ENCODE measurements at places on chromosomes 3 and 15. TPM values are rescaled to one million over a fixed set of nuclear protein-coding genes. Genes with fewer than 3 reads are reported as not detected.
A peak's percentile ranks its signal among the peaks of the same experiment; 100 is the strongest.

GRCh38 chr15:100862162-100862561 is 17.5 kb upstream of the ALDH1A3 start:
- H3K27ac ChIP-seq, result no peak overlapping the region
- no peak for DNase-seq
- H3K4me3 ChIP-seq, result no peak overlapping the region
- H3K36me3 ChIP-seq, result no peaks in the 10 kb centered on the region

DNA sequence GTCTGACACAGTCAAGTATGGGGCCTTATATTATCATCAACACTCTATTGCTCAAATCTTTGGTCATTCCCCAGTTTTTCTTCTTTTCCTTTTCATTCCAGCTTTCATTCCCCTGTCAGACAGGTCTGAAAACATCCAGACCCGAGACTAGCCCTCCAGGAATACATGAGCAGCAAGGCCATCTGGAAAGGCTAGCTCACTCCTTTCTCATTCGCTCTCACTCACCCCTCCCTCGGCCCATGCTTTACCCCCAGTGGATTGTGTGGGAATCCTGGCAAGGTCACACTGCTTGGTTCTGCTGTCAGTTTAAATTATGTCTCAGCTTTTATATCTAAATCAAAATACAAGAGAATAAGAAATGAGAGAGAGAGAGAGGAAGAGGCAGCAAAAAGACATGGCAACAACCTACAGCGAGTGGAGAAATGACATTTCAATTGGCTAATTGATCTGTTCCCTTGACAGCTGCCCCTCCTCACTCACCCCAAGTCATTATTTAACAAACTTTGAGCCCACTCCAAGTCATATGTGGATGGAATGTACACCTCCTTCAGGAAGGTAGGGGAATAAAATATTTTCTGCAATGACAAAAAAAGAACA is 962.2 kb downstream of the TUSC7 start:
- H3K27ac ChIP-seq, result no peak overlapping the region
- DNase-seq, result no peak
- H3K4me1 ChIP-seq, result no peaks in the 10 kb centered on the region
- no peaks in the 10 kb centered on the region for H3K27me3 ChIP-seq
- H3K36me3 ChIP-seq, result no peaks in the 10 kb centered on the region
- H3K4me3 ChIP-seq, result no peak overlapping the region

DNA sequence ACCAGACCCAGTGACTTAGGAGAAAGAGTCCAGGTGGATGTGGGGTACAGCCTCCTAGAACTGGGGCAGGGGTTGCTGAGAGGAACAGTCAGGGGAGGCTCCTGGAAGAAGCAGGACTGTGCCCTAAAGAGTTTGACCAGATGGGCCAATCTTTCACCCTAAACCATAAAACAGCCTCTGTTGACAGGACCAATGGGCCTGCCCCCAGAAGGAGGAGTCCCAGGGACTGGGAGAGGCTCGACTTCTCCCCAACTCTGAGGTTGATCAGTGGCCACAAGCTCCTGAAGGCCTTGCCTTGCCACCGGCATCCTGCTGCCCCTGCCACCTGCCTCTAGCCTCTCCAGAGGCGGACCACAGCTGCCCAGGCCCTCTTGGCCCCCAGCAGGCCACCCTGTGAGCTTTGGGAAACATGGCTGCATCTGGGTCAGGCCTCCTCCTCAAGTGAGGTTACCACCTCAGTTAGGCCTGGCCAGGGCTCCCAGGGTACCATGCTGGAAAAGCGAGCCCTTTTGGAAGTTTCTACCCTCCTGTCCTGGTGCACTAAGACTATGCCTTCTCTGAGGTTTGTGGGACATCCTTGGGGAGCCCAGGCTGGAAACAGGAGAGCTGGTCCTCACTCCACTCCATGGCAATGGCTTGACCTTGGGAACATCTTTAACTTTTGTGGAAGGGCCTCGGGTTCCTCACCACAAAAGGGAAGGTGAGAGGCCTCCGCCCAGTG is 2.8 kb downstream of the VIPR1 start:
- H3K27ac ChIP-seq, result peak overlapping the region; percentile 10
- no peaks in the 10 kb centered on the region for H3K27me3 ChIP-seq
- no peaks in the 10 kb centered on the region for H3K36me3 ChIP-seq
- peaks cover 51% of the 10 kb centered on the region for H3K4me1 ChIP-seq
- H3K4me3 ChIP-seq, result no peak overlapping the region

GRCh38 chr3:179324270-179324754 is 1.5 kb downstream of the ZNF639 start:
- H3K36me3 ChIP-seq, result peaks cover 3% of the 10 kb centered on the region
- peak overlapping the region; percentile 93 for H3K4me3 ChIP-seq
- peak overlapping the region; percentile 98 for H3K27ac ChIP-seq
- DNase-seq, result peak; percentile 46
- H3K4me1 ChIP-seq, result peaks cover 22% of the 10 kb centered on the region

The CISH gene
- 150 TPM for polyA plus RNA-seq

The GOLIM4 gene
- polyA plus RNA-seq, result not detected

DNA sequence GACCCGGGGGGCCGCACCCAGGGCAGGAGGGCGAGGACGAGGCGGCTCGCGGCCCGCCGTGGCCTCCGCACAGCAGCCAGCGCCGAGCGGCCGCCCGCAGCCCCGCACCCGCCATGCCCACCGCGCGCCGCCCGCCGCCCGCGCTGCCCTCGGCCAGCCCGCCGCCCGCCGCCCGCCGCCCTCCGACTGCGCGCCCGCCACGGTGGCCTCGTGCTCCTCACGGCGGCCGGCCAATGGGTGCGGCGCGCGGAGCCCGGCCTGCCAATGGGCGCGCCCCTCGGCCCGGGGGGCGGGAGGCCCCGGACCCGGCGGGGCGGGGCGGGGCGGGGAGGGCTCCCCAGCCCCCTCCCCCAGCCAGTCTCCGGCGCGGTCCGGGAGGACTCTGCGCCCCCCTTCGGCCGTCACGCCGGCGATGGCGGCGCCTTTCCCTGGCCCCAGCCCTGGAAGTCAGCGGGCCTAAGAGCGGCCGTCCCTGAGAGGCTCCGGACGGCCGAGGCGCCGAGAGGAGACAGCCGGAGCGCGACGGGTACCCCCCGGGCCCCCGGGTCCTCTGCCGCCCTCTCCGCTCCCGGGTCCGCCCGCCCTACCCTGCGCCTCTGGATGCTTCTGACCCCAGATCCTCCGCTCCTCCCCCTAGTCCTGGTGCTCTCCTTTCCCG is at the start of gene NT5DC2:
TSS of gene NT5DC2 (minus strand) at position 235 of the 658 bp plus-strand sequence. CDS start at position 115, 120 bp downstream.
- peak within 1 kb of the TSS; percentile 15 for H3K4me3 ChIP-seq
- H3K27me3 ChIP-seq, result no peaks in the 10 kb centered on the region
- peaks cover 17% of the 10 kb centered on the region for H3K4me1 ChIP-seq
- no peak within 1 kb of the TSS for H3K27ac ChIP-seq

The ZDHHC3 gene
- 36.1 TPM for polyA plus RNA-seq

DNA sequence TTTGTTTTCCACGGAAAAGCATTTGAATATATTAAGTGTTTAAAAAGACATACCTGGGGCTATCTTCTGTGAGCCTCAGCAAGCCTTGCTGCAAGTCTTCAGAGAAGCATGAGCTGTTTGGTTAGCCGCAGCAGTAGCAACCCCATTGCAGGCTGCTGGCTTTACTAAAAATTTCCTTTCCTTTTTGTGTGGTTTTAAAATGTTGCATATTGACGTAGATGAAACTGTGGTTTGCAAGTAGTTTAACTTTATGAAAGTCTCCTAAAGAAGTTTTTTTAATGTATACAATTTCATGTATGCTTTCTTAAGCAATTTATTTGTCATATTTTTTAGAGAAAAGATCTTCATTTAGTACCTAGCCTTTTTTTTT is at the start of gene GPR171:
TSS of gene GPR171 (minus strand) at position 166 of the 370 bp plus-strand sequence. CDS start 3,830 bp downstream, outside the sequence.
- H3K4me3 ChIP-seq, result peak within 1 kb of the TSS; percentile 79
- DNase-seq, result peak; percentile 88
- H3K4me1 ChIP-seq, result peaks cover 45% of the 10 kb centered on the region

The MFAP1 gene
- 22.4 TPM for polyA plus RNA-seq
